Hematopoietic multipotent progenitor cell treated with erythropoietin and hydrocortisone succinate and interleukin-3 and kit ligand, for 4 days (in vitro differentiated cells): ENCODE measurements at places on chromosomes 13 and 19.

DNA sequence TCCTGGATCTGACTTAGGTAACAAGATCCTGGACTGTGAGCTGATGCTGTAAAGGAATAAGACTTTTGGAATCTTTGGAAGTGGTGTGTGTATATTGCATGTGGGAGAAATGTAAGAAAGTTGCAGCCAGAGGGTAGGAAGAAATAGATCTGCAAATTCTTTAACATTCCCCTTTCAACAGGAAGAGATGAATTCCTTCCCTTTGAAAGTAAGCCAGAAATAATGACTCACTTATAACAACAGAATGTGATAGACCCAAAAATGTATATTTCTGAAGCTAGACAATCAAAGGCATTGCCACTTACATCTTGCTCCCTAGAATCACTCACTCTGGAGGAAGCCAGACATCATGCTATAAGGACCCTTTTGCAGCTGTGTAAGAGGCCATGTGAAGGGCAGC lies 9.8 kb upstream of the SIAH3 start:
- no peak for DNase-seq

DNA sequence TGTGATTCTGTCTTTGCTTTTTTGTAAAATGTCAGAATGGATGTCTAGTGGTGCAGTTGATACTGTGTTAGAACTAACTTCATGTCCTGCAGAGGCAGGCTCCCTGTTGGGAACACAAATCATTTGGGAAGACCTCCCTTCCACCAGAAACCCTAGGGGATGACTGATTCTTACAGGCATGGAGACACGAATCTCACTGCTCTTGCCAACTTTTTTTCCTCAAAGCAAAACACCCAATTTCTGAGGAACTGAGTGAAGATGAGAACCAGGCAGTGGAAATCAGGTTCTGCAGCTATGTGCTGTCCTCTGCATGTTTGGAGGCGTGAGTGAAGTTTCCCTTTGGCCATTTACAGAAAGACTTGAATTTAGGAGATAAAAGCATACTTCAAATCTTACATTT lies 87.5 kb upstream of the CSNK1A1L start:
- DNase-seq, result no peak

DNA sequence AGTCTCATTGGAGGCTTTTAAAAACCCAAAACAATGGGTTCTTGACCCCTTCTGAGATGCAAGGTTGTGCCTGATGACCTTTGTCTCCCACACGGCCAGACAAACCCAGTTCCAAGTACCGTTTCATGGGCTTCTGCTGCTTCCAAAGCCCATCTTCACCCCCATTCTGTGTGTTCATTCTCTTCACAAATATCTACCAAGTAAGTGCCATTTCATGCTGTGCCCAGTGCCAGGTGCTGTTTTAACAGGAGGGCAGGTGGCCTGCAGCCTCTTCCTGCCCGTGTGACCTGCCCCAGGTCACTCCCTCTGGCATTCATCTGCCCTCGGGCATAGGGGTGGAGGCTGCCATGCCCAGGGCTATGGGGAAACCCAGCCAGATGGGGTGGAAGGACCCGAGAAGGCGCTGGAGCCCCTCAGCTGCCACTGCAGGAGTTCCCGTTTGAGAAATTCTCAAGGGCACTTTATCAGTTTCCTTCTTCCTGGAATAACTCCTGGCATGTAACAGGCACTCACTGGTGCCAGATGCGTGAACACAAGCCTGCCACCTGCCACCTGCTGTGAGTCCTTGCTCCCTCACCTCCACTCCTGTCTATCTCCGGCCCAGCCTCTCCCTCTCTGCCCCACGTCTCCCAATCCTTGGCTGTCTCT lies 12.5 kb downstream of the CAPN12 start:
- DNase-seq, result no peak

DNA sequence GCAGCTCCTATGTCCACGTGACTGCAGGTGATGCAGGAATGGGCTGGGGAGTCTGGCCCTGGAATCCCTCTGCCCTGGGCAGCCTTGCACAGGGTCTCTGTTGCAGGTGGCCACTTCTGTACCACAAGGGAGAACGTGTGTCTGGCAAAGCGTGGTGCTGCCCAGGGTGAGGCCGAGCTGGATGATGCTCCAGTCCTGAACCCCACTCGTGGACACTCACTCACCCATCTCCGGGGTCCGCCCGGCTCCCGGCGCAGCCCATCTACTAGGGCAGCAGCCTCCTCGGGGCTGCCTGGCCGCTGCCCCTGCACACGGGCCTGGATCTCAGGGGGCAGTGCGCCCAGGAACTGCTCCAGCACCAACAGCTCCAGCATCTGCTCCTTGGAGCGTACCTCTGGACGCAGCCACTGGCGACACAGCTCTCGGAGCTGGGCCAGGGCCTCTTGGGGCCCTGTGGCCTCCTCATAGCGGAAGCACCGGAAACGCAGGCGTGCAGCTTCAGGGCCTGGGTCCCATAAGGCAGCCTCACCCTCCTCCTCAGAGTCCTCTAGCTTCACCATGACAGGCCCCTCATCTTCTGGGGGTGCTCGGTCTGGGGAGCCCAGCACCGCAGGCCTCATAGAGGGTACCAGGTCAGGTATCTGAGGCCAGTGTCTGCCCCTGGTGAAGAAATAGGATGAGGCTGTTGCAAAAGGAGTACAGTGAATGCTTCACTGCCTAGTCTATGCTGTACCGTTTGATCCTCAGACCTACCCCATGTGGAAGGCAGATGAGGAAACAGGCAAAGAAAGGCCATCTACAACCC lies 2.2 kb downstream of the MZF1 start:
- DNase-seq, result no peak

- no peak for DNase-seq
These were observed 17.9 kb downstream of the DOT1L start for GRCh38 chr19:2181633-2181997.

GRCh38 chr19:5958074-5958850 lies 19.7 kb downstream of the RANBP3 start:
- no peak for DNase-seq

DNA sequence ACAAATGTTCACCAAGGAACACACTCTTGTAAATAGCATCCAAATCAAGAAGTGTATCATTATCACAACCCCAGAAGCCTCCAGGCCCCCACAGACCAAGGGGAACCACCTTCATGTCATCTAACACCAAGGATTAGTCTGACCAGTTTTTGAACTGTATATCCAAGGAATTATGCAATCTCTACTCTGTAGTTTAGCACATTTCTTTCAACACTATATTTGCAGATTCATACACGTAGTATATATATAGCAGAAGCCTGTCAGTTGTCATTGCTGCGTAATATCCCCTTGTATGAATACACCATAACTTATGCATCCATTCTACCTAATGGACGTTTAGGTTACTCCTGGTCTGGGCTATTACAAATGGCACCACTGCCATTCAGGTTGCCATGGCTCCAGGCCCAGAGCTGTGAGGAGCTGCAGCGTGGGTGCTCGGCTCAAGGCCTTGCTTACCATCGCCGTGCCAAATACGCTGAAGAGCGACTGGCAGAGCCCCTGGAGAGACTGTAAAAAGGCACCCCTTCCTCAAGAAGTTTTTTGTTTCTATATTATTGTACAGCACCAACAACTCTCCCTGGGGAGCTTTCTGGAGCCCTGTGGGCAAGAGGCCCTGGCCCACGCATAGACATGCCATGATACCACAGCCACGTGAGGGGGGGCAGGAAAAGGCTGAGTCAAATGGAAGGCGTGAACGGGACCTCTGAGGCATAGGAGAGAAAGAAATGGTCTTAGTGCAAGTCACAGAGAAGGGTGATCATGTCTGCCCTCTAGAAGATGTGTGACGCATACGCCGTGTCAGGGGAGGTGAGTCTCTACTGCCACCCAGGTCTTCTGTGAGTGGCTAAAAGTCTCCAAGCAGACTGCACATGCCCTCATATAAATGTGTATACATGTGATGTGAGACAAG lies 10.8 kb downstream of the LATS2 start:
- no peak for DNase-seq

GRCh38 chr19:11963566-11964355 lies 1.1 kb upstream of the ZNF763 start:
- peak; percentile 89 for DNase-seq

DNA sequence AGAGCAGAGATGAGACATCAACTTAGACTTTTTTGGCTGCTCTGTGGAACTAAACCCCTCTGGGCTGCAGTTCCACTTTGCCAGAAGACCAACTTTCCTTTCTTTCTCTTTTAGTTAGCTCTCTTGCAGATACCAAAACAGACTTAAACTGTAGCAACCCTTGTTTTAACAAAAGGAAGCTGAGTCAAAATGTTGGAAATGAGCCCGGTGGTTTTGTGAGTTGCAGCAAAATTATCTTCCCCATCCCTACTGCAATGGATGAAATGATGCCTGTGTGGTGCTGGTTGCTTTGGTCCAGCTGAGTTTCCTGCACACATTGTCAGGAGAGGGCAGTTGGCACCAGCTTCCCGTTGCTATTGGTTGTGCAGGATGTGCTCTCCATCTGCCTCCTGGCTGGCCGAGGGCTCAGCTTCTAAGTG lies 115.3 kb downstream of the LRCH1 start:
- DNase-seq, result peak; percentile 82

GRCh38 chr19:18895038-18895823 lies 727 bp downstream of the CERS1 start:
- peak; percentile 68 for DNase-seq

DNA sequence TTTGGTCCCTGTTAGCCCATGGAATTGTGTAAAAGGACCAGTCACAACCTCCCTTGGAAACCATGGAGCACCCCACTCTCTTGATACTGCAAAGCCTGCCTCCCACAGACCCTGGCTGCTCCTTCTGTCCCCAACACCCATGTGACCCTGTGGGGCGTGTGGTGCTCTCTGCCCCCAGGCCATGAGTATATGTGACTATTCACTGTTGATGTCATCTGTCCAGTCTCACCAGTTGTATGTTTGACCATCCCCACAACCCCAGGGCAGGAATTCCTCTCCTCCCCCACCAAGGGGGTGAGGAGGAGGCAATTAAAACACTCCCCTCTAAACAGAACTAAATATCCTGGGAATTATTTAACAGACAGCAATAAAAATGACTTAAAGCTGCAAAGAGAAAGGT lies 35.2 kb downstream of the KCTD15 start:
- no peak for DNase-seq

- no peak for DNase-seq
These were observed 19.8 kb upstream of the FXYD3 start for GRCh38 chr19:35095667-35096368.

- DNase-seq, result no peak
These were observed 19.1 kb downstream of the CEBPG start for GRCh38 chr19:33392341-33393285.

DNA sequence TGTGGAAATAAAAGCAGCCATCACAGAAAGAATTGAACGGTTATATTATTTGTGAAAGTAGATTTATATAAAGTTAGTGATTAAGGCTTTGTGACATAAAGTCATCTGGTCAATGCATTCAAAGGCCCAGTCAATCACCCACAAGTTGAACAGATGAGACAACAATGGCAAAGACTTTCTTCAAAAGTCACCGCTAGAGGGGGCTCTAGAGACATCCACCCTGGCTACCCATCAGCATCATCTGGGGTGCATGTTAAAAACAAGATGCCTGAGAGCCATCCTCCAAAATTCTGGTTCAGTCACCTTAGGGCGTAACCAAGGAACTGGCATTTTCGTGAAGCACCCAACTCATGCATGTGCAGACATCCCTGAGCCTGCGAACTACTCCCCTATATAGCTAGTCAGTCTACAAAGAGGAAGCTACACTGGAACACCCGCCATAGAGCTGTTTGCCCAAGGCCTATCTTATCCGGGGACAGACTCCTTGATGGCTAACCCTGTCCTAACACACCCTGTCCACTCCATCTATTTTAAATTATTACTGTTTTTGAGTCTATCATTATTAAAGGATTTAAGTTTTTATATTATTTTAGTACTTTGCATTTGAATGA lies 970.5 kb downstream of the UQCRFS1 start:
- peak; percentile 50 for DNase-seq

GRCh38 chr19:43469160-43469480 lies 3.7 kb upstream of the LYPD3 start:
- DNase-seq, result no peak

- no peak for DNase-seq
These were observed 10.1 kb upstream of the INSL3 start for GRCh38 chr19:17831419-17831888.

DNA sequence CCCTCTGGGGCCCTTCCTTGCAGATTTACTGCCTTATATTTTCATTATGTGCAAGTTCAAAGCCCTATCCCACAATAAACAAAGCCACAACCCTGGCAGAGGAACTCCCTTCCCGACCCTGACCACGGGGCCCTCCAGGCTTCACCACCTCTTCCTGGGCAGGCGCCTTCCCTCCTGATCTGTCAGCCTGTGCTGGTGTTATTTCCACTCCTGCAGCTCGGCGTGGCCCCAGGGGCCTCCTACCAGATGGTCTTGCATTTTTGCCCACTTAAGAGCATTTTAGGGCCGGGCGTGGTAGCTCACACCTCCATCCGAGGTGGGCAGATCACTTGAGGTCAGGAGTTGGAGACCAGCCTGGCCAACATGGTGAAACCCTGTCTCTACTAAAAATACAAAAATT lies 22.8 kb downstream of the SLC15A1 start:
- DNase-seq, result no peak

GRCh38 chr13:111533900-111534683 lies 213.7 kb downstream of the TEX29 start:
- DNase-seq, result no peak

DNA sequence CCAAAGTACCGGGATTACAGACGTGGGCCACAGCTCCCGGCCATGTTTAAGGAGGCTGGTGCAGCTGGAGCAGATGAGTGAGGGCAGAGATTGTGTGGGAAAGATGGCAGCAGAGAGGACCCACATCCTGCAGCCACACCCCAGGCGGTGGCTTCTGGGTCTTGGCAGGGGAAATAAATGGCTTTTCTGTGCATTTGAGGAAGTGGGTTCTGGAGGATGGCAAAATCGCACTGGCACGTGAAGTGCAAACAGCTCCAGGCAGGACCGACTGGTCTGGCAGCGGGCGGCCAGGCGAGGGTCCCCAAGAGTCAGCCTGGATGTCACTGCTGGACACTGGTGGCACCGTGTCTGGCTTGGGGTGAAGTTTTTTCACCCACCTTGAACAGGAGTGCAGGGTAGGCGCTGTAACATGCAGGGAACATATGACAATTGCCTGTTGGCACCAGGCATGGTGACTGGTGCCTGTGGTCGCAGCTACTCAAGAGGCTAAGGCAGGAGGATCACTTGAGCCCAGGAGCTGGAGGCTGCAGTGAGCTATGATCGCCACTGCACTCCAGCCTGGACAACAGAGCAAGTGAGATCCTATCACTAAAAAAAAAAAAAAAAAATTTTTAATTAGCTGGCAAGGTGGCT lies 8.4 kb downstream of the B3GNT3 start:
- DNase-seq, result peak; percentile 91

DNA sequence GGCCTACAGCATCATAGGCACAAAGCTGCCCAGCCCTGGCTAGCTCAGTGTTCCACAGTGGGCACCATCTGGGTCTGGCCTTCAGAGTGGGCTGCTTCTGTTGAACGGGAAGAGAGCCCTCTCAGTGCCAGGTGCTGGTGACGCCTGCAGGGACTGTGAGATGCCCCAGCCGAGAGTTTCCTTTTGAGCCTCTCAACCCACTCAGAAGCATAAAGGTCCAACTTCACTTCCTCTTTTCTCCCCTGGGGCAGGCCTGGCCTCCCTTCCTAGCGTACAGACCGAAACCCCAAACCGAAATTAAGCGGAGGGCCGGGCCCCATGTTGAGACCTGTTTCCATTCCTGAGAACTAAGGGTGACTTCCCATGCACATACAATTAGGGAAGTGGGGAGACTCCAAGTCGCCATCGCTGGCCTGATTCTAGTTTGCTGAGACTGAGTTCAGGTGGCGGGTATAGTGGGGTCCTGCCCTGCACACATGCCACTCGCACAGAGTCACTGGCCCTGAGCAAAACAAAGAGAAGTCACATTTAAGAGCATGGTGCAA lies 6.9 kb downstream of the RAB8A start:
- peak; percentile 91 for DNase-seq
